Osteoblast (primary cell): ENCODE measurements at places on chromosomes 2 and 18. TPM values are rescaled to one million over a fixed set of nuclear protein-coding genes. Genes with fewer than 3 reads are reported as not detected.

GRCh38 chr2:165044505-165045303 is 89.4 kb upstream of the SLC38A11 start:
- no peaks in the 10 kb centered on the region for H3K4me1 ChIP-seq
- no peaks in the 10 kb centered on the region for H3K36me3 ChIP-seq
- H3K27ac ChIP-seq, result no peak overlapping the region
- no peaks in the 10 kb centered on the region for H3K27me3 ChIP-seq
- DNase-seq, result no peak

GRCh38 chr2:168583064-168583709 is 127.1 kb downstream of the CERS6 start:
- H3K27me3 ChIP-seq, result no peaks in the 10 kb centered on the region
- H3K4me1 ChIP-seq, result peaks cover 26% of the 10 kb centered on the region
- H3K36me3 ChIP-seq, result no peaks in the 10 kb centered on the region
- peak overlapping the region; percentile 19 for H3K4me3 ChIP-seq

- H3K4me1 ChIP-seq, result peaks cover 57% of the 10 kb centered on the region
- H3K27ac ChIP-seq, result peak overlapping the region; percentile 53
- DNase-seq, result no peak
These were observed 95.8 kb upstream of the FOSL2 start for GRCh38 chr2:28296904-28297303.

- no peak overlapping the region for H3K27ac ChIP-seq
- no peak for DNase-seq
- no peaks in the 10 kb centered on the region for H3K36me3 ChIP-seq
- no peak overlapping the region for H3K4me3 ChIP-seq
- H3K27me3 ChIP-seq, result peaks cover 16% of the 10 kb centered on the region
These were observed 142.2 kb downstream of the RAPGEF4 start for GRCh38 chr2:172877826-172878225.

DNA sequence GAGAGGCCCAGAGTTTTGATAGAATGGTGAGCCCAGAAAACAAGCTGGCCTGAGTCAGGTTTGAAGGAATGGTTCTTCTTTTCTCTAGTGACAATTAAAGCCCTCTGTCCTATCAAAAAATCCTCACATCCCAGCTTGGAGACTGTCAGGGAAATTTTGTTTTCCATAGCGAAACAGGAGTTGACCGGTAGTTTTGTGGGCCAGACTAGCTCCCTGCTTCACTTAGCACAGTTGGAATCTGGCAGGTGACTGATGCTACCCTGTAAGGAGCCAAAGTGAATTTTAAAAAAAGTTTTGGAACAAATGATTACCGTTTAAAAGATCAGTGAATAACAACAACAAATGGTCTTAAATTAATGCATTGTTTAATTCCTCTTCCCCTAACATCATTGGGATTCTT is 6.7 kb downstream of the NAB1 start:
- no peaks in the 10 kb centered on the region for H3K36me3 ChIP-seq
- H3K4me3 ChIP-seq, result no peak overlapping the region
- H3K4me1 ChIP-seq, result peaks cover 24% of the 10 kb centered on the region
- H3K27me3 ChIP-seq, result no peaks in the 10 kb centered on the region
- no peak for DNase-seq

DNA sequence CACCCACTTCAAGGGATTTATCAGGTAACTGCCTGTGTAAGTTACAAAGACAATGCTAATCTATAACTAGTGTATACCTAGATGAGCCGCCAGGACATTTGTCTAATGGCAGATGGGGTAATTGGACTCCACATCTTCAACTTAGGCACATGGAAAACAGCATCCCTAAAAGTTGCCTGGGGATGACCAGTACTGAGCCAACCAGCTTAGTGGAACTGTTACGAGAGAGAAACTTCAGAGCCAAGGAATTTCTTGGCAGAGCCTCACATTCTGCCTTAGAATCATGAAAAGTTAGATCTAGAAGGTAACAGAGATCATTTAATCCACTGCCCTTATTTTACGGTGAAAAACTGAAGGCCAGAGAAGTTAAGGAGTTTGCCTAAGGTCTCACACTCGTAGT is 15.5 kb upstream of the CLASP1 start:
- no peak overlapping the region for H3K27ac ChIP-seq
- DNase-seq, result no peak
- H3K36me3 ChIP-seq, result no peaks in the 10 kb centered on the region
- no peak overlapping the region for H3K4me3 ChIP-seq
- no peaks in the 10 kb centered on the region for H3K27me3 ChIP-seq

GRCh38 chr2:144211826-144212225 is 308.1 kb downstream of the ZEB2 start:
- no peak overlapping the region for H3K4me3 ChIP-seq
- no peaks in the 10 kb centered on the region for H3K36me3 ChIP-seq
- H3K27ac ChIP-seq, result no peak overlapping the region
- no peaks in the 10 kb centered on the region for H3K4me1 ChIP-seq

DNA sequence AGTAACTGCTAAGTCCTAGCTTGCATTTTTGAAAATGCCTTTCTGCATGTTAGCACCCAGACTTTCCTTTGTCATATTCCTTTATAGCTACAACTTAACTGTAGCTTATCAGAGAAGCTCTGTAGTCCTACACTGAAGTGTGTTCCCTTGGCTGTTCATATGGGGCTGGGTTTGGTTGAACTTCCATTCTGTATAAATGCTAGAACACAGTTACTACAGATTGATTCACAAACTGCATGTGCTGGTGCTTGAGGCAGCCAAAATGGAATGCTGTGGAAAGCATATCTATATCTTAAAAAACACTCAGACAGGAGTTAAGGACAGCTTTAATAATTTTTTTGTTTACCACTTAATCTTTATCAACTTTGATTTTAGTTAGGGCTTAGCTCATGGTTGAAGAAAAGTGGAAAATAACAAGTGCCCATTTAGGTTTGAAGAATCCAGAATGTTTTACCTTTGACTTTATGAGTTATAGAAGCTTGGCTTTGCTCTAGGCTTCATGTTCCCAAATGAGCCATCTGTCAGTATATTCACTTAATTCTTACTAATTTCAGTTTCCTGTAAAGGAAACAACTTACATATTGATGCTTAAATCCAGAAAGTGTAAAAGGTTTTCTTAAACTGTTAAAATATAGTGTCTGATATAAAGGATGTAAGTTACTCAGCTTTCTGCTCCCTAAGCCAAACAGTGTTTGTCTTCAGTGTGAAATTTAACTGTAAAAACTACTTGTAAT is 148.9 kb downstream of the AGPS start:
- no peak overlapping the region for H3K4me3 ChIP-seq
- DNase-seq, result no peak

DNA sequence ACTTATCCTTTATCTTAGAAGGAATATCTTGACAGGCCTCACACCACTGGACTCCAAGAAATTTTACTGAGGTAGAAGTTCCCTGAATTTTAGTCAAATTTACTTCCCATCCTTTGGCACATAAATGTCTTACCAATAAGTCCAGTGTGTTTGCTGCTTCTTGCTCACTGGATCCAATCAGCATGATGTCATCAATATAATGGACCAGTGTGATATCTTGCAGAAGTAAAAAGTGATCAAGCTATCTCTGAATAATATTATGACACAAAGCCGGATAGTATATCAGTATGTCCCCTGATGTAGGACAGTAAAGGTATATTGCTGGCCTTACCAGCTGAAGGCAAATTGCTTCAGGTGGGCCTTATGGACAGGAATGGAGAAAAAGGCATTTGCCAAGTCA is 6.9 kb upstream of the GYPC start:
- no peak overlapping the region for H3K27ac ChIP-seq
- DNase-seq, result no peak
- no peak overlapping the region for H3K4me3 ChIP-seq
- H3K36me3 ChIP-seq, result no peaks in the 10 kb centered on the region
- H3K4me1 ChIP-seq, result no peaks in the 10 kb centered on the region

IDH1 gene
- total RNA-seq, result 181 and 226 TPM in 2 replicates

MOGAT1 gene
- not detected in 2 replicates for total RNA-seq
